ENCODE measurements at places on chromosomes 7 and 10.

GRCh38 chr10:119670717-119671116 lies 19.5 kb downstream of the BAG3 start:
- no peak for DNase-seq

DNA sequence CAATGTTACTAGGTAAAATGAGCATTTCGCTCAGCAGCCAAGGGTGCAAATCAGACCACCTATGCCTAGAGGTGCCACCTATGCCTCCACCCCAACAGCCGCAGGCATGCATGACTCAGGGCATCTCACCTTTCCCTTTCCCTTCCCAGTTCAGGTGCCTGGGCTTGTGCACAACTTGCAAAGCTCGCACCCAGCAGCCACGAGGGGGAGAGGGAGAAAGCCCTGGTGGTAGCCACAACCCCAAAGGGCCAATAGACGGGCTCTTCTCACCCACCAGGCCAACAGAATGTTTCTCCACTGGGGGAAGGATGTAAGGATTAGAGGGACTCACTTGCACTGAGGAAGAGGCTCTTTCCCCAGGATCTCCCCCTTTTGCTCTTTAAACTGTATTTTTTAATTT lies 462.3 kb upstream of the PCDH15 start:
- DNase-seq = no peak

DNA sequence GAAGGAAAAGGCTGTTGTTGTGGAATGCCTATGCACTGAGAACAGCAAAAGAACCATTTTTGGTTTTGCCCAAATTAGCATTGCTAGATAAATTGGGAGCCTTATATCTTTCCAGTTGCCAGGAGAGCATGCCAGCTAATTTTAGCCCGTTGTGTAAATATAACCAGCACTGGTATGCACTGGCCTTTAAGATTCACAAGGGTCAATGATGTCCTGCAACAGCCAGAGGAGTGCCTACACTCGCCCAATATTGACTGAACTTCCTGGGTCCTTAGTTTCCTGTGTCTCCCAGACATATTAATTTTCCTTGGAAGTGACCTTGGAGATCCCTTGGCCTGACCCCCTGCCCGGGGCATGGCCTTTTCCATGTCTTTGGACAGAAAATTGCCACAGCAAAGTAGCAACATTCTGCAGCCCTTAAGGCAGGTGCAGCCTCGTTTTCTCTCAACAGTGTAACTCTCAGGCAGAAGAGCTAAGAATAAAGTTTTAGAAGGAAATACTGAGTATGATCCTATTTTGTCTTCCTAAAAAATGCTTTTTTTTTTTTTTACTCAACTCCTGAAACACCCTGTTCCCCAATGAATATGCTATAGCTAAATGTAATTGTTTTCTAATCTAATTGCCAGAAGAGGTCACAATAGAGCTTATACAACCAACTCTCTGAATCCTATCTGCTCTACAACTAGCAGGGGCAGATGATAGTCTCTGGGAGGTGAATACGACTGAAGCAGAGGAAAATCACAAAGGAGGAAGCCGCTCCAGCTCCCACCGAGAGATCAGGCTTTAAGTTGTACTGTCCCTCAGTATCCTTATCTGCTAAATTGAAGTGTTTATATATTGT lies 131.9 kb upstream of the PCGF5 start:
- DNase-seq = no peak

DNA sequence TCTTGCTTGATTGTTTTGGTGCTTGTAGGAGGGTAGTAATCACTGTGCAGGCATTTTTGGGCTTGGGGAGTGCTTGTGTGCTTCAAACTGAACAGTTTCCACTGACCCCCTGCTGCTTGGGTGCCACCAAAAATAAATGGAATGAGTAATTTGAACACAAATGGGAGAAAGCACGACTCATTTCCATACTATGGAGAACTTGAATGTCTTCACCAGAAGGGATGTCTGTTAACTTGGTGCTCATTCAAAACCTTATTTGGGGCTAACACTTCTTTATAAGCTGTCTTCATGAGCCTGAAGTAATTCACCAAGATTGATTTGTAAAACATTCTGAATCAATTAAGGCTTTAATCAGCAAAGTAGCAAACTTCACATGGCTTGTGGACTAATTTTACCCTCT lies 560.3 kb downstream of the SDK1 start:
- DNase-seq = no peak

- DNase-seq = no peak
Measured at GRCh38 chr10:45433716-45434469, 59.9 kb downstream of the ALOX5 start.

DNA sequence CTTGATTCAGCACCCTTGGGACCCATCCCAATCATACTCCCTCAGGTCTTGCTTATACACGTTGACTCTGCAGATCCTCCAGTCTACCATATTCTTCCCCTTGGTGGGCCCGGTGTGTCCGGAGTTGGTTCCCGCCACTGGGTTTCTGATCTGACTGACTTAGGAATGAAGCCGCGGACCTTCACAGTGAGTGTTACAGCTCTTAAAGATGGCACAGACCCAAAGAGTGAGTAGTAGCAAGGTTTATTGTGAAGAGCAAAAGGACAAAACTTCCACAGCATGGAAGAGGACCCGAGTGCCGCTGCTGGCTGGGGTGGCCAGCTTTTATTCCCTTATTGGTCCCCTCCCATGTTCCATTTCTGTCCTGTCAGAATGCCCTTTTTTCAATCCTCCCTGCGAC lies 5.9 kb upstream of the GDF10 start:
- no peak for DNase-seq

- no peak for DNase-seq
Measured at GRCh38 chr7:70763961-70764691, 367.8 kb upstream of the GALNT17 start.

GRCh38 chr7:148763622-148764021 lies 64.9 kb downstream of the CUL1 start:
- DNase-seq = no peak

- no peak for DNase-seq
Measured at GRCh38 chr7:2201686-2202360, 30.9 kb downstream of the MAD1L1 start.

DNA sequence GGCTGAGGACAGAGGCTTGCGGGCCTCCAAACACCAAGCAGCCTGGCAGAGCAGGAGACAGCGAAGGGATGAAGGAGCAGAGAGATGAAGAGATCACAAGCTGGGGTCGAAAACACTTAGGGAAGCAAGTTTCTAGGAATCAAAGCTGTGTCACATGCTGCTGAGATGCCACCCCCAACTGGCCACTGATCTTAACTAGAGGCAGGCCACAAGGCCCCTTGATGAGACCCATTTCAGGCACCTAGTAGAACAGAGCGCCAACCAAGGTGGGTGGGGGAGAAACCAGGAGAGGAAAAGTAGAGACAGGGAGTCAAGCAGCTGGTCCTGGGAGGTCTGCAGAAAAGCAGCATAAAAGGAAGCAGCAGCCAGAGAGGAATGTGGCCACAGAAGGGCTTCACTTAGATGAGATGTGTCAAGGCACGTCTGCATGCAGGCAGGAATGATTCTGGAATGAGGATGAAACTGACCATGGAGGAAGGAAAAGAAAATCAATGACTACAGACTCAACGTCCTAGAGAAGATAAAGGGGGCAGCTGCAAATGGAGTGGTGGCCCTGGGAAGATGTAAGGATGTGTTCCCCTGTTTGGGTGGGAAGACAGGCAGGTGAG lies 85.0 kb upstream of the DDC start:
- no peak for DNase-seq

GRCh38 chr10:58400609-58401008 lies 15.4 kb downstream of the TFAM start:
- no peak for DNase-seq

DNA sequence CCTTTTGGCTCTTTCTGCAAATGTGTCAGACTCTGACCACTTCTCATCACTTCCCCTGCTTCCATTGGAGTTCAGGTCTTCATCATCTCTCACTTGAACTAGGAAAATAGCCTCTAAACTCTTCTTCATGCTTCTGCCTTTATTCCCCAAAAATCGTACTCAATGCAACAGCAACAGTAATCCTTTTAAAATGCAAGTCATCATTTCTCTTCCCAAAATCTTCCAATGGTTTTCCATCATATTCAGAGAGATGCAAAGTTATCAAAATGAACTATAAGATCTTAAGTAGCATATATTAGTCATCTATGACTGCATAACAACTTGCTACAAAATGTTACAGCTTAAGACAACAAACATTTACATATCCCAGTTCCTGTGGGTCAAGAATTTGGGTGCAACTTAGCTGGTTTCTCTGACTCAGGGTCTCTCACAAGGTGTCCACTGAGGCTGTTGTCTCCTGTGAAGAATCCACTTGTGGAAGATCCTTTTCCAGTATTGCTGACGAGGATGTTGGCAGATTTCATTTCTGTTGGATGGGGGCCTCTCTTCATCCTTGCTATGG lies 31.0 kb upstream of the ETV1 start:
- no peak for DNase-seq

- DNase-seq = no peak
Measured at GRCh38 chr10:9858816-9859215, 1158.9 kb upstream of the CELF2 start.

GRCh38 chr10:6072215-6072934 lies 10.2 kb upstream of the IL2RA start:
- DNase-seq = no peak

DNA sequence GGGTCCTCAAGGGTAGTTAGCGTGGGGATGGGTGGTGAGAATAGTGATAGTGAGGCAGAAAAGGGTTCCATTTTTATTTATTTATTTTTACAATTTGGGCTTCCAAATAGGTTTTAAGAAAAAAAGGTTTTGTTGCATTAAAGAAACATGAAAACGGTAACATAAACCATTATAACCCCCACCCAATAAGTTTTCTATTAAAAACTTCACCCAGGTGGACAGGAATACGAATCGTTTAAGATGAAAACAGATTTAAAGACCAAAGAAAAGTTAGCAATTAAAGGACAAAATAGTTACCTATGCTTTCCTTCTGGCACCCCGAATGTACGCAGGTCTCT lies 78.7 kb downstream of the ZFAND4 start:
- no peak for DNase-seq

Measured in activated CD4-positive, alpha-beta T cell treated with anti-CD3 and anti-CD28 coated beads for 24 hours (primary cell).